ENCODE measurements at places on chromosomes 13 and 19.

DNA sequence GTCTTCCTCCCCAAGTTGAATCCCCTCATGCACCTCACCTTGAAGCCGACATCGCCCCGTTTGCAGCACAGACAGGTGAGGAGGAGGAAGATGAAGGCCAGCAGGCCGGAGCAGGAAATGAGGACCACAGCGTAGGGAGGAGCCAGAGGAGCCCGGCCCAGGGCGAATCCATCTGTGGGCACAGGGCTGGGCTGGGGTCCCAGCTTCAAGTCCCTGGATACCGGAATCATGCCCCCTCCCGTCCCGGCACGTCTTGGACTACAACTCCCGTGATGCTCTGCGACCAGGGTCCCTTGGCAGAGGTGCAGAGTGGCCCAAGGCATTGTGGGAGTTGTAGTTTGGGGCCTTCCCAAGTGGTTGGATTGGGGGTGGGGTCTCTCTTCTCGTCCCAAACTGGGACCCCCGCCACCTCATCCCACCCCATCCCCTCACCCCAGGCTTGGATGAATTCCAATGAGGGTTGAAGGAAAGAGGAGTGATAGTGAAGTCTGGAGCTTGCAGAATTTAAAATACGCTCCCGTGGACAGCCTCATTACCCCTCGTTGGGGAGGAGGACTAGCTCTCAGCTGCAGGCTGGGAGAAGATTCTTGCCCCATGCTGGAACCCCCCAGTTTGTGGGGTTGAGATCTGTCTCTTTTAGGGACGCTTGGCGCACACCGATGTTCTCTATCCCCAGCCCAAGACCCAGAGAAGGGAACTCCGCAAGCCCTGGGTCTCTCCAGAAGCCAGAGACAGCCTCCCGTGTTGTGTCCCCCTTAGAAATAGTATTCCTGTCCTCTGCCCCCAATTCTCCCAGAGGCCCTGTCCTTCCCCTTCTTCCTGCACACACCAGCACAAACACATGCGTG, 990 bp downstream of the LMTK3 start:
- DNase-seq = no peak

DNA sequence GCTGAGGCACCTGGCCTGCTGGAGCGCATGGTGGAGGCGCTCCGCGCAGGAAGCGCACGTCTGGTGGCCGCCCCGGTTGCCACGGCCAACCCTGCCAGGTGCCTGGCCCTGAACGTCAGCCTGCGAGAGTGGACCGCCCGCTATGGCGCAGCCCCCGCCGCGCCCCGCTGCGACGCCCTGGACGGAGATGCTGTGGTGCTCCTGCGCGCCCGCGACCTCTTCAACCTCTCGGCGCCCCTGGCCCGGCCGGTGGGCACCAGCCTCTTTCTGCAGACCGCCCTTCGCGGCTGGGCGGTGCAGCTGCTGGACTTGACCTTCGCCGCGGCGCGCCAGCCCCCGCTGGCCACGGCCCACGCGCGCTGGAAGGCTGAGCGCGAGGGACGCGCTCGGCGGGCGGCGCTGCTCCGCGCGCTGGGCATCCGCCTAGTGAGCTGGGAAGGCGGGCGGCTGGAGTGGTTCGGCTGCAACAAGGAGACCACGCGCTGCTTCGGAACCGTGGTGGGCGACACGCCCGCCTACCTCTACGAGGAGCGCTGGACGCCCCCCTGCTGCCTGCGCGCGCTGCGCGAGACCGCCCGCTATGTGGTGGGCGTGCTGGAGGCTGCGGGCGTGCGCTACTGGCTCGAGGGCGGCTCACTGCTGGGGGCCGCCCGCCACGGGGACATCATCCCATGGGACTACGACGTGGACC, 9.7 kb upstream of the STRN4 start:
- no peak for DNase-seq

DNA sequence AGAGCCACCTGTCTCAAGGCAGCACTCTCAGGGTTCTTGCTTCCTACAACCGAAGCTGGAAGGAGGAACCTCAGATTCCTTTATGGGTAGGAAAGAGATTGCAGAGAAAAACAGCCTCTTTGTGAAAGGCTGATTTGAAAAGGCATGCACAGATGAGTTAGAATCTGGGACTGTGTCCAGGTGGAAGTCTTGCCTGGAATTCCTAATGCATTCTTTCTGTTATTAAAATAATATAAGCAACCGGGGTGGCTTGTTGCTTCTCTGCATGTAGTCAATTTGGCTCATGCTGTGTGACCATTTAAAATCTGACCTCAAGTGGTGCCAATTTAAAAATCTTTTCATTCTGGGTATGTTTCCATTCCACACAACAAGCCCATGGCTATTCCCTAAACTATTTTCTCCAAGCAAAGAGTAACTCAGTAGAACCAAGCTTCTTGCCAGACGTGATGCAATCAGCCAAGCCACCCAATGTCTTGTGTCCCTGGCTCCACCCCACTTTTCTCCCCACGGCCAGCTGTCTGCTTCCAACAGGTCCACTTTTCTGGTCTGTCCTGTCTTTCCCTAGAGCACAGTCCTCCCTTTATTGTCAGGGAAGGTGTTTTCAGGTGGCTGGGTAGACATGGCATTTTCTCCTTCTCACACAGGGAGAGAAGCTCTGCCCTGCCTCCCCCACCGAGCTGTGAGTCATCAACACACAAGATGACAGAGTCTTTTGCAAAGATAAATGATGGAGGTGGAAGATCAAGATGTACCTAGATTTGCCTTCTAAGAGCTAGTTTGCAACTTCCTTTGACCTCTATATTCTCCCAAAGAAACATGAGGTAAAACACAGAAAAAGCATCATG, 394.3 kb downstream of the FOXO1 start:
- peak; percentile 17 for DNase-seq

- peak; percentile 98 for DNase-seq
Observed at GRCh38 chr19:17390665-17391370, 3.2 kb downstream of the CCDC194 start.

DNA sequence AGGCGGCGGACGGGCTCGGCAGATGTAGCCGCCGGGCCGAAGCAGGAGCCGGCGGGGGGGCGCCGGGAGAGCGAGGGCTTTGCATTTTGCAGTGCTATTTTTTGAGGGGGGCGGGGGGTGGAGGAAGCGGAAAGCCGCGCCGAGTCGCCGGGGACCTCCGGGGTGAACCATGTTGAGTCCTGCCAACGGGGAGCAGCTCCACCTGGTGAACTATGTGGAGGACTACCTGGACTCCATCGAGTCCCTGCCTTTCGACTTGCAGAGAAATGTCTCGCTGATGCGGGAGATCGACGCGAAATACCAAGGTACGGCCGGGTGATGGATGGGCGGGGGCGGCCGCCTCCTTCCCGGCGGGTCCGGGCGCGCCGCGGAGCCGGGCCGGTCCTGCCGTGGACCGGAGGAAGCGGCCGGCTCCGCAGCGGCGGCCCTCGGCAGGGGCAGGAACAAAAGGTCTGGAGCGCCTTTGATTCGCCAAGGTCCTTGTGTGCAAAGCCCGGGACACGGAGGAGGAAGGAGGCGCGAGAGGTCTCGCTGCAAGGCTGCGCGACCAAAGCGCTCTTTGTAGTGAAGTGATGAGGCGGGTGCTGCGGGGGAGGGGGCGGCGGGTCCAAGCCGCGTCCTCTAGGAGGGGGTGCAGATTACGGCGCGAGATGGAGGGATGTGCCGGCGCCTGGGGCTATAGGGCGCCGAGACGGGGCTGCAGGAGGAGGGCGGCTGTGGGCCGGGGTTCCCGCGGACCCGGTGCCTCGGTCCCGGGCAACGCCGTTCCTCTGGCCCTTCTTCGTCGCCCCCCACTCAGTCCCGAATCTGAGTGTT, 689 bp downstream of the ING1 start:
- peak; percentile 52 for DNase-seq

GRCh38 chr13:106143392-106143791, 392.1 kb downstream of the EFNB2 start:
- no peak for DNase-seq

- DNase-seq = no peak
Observed at GRCh38 chr19:45102481-45102880, 9.5 kb downstream of the PPP1R37 start.

DNA sequence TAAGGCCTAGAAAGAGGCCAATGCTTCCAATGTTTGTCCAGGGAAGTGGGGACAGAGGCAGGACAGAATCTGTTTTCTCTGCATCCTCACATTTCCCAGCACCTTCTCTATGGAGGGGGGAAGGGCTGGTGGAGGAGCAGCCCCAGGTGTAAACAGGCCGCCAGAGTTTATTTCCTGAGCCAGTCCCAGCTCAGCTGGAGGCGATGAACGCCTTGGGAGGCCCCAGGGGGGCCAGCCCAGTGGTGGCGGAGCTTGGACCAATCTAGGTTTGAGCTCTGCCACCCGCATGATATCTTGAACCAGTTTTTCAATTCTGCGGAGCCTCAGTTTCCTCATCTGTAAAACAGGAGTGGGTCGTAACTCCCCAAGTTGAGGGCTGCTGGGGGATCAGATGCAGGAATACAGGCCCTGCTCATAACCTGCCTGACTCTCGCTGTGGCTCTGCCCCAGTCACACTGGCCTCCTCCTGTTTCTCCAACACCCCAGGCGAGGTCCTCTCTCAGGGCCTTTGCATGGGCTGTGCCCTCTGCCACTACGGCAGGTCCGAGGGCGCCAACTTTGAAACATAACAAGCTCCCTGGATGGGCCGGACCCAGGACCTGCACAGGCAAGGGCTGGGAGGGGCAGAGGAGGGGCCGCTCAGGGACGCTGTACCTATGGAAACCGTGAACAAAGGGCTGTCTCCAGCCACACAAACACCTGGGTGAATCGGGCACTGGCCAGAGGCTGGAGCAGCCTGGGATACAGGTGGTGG, 1.1 kb downstream of the TNFAIP8L1 start:
- no peak for DNase-seq

- DNase-seq = no peak
Observed at GRCh38 chr19:41808663-41809566, 12.5 kb downstream of the CEACAM3 start.

- DNase-seq = no peak
Observed at GRCh38 chr13:26378116-26378515, 124.2 kb downstream of the CDK8 start.

DNA sequence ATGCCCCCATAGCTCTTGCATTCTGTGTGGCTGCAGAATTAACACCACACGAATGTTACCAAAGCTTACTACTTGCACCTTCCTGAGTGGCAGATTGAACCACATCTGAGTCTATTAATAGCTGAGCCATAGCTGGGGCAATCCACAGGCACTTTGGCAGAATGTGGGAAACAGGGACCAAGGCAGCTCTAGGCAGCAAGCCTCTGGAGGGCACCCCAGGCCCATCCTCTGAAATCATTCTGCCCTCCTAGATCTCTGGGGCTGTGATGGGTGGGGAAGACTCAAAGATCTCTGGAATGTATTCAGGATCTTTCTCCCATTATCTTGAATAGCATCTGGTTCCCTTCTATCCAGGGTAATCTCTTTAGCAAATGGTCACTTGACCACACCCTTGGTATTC, 139.3 kb downstream of the TNFRSF19 start:
- no peak for DNase-seq

- DNase-seq = no peak
Observed at GRCh38 chr13:41053384-41053826, 7.9 kb upstream of the WBP4 start.

DNA sequence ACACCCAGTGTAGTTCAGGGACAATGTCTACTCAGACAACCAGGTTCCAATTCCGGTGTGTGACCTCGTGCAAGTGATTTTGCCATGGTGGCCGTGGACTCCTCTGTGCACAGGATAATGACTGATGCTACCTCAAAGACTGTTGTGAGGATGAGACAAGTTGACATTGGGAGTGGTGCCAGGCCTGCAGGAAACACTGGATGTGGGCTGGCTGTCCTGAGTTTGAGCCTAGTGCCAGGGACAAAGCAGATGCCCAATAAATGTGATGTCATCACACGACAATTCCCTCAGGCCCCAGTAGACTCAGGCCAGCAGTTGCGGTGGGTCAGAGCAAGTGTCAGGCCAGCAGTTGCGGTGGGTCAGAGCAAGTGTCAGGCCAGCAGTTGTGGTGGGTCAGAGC, 6.2 kb upstream of the SCN1B start:
- no peak for DNase-seq

DNA sequence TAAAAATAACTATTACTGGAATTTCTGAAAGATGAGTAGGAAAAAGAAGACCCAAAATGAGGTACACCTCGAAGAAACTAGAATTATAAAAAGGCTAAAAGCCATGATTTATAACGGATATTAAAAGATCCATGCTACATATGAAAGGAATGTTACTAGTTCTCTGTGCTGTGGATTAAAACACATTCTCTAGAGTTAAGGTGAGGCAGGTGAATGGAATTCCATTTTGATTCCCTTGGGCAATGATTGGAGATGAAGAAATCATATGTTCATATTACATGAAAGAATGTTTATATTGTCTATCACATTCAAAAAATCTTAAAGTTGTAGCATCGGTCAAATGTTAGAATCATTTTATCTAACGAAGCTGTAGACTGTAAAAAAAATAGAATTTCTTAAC, 783.7 kb downstream of the PCDH9 start:
- no peak for DNase-seq
